HS-27A (cell line): ENCODE measurements at places on chromosomes 3 and 15.

- DNase-seq, result no peak
Observed at GRCh38 chr15:100652116-100652515, 49.7 kb downstream of the ASB7 start.

DNA sequence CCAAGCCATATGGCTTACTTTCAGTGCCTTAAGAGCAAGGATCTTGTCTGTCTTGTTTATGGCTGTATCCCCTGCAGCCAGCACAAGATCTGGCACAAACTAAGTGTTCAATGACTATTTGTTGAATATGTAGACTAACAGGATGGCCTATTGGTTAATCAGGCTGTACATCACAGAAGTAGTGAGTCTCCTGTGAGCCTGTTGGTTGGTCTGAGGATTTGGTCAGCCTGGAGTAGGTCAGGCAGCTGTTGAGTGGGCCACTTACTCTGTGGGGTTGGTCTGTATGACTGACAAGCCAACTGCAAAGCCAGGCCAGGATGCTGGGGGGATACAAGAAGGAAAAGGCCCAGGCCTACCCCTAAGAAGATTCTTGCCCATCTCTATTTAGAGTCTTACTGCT, 33.4 kb upstream of the CILP start:
- no peak for DNase-seq

DNA sequence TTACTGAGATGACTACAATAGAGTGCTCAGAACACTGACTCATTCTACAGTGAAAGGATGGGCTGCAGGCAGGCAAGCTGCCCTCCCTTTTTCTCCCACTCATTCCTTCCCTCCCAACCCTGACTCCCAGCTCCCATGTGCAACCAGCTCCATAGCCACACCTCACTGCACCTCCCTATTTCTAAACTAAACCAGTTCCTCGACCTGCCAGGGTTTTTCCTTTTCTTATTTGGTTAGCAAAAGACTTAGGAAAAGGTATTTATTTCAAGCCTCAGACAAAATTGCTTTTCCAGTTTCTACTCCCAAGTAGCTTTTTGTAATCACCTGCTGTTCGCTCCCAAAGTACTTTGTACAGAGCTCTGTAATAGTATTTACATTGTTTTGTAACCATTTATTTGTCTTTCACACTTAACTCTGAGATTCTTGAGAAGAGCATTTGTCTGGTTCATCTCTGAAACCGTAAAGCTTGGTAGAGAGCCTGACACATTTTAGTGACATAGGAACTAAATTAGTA, 2.2 kb downstream of the AADAC start:
- no peak for DNase-seq

DNA sequence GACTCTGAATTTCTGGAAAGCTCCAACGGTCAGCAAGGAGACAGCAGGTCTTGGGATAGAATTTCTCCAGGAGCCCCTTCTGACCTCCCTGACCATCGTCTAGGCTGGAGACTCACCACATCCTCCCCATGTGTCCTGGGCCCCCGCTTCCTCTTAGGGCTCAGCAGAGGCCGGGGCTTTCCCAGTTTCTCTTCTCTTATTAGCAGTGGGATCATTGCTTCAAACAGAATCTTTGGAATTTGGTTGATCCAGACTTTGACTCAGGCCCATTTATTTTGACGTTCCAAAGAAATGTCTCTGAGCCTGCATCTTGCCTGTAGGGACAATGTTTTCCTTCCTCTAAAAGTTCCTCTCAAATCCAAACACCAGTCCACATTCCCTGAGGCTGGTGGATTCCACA, 38.4 kb upstream of the SLC6A6 start:
- DNase-seq, result no peak

DNA sequence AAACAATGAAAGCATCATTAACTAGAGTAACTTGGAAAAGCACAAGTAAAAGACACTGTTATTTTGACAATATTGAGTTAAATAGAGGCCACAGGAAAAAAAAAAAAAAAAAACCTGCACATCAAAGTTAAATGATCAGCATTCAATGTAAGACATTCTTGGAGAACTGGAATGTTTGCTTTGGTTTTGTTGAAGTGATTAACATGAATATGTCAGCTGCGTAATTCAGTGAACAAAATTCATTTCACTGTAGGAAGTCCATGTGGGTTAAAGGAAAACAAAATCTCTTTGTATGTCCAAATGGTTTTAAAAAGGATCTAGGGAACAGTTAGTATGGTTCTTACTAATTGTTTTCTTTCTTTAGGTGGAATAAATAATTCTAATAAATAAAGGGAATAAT, 252.8 kb upstream of the CNTN6 start:
- DNase-seq, result no peak

GRCh38 chr15:80439140-80439539, 35.0 kb downstream of the ARNT2 start:
- DNase-seq, result no peak
